NCI-H1436 (cell line): ENCODE measurements at places on chromosomes 4 and X.

- no peak for DNase-seq
These were observed 69.6 kb downstream of the NOCT start for GRCh38 chr4:139085141-139085540.

DNA sequence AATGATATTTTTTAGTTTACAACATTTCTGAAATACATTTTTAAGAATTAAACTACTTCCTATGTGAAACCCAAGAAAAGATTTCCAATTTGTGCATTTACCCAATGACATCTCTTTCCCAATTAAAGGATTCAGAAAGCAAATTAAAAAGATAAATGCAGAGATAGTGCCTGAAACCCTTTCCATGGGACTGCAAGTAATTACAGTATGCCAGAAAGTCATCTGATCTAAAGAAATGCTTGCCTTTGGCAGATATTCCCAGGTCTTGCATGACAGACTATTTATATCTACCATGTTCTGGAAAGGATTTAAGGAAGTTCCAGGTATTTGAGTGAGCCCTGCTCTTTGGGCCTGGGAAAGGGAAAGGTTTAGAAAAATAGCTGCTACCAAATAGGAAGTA lies 41.6 kb upstream of the CXorf38 start:
- DNase-seq: no peak

GRCh38 chrX:71475785-71476540 lies 56.9 kb upstream of the OGT start:
- DNase-seq: no peak

DNA sequence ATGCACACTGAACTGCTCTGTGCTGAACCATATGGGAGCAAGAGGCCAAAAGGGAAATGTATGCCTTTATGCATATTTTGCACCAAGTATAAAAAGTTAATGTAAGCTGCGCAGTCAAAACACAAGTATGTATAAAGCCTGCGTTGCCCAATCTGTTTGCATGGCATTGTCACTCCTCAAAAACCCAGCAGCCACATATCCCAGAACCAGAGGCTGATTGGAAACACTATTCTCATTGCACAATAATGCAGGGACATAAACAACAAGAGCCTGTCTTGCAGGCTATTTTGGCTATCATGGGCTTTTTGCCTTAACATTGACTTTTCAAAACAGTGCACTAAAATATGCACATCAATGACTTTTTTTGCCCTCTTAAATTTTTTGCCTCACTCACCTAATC lies 5.1 kb upstream of the ASB9 start:
- no peak for DNase-seq

- DNase-seq: no peak
These were observed 23.8 kb downstream of the VCX2 start for GRCh38 chrX:8147226-8147625.

DNA sequence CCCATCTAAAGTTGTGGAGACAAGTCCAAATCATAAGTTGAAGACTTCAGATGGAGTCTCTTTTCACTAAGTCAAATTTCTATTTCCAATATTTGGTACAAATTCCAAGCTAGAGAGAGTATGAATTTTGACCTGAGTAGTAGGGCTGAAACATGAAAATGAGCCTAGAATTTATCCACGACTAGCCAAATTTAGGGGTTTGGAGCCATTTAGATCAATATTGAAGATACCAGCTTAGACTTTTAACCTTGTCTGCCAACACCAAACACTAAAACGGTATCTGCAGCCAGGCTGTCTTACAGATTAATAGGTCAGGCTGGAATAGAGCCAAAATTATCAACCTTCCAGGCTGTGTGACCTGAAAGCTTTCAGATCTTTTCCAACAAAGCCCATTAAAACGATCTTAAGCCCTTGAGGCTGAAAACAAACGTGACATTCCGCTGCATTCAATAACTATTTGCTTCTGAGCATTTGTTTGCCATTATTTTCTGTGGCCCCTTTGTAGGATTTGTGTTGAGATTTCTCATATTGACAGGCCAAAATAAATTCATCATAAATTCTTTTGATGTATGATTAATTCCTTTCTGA lies 268.7 kb upstream of the DKK2 start:
- DNase-seq: no peak
